ENCODE measurements at places on chromosomes 2 and 18.

DNA sequence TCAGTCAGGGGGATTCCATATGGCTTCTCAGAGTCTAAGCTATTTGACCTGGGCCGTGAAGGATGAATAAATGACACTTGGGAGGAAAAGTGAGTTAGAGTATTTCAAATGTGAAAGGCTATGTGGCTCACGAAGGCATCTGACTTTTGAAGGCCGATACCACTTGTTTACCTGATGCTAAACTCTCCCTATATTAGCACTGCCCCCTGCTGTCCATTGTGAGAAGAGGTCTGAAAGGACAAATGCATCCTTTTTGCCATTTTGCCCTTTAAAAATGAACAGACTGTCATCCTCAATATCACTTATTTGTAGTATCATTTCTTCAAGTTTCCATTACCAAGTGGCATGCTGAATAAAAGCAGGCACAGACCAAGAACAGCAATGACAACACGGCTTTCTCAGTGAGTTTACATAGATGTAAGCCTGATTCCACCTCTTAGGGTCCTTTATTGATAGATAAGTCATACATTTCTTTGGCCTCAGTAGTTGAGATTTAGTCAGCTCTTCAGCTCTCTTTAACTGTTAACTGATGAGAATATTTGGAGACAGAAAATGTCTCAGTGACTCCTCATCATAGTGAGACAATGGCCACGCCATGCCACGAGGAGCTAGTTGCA, 40.1 kb downstream of the DOCK10 start:
- DNase-seq: peak; percentile 17

DNA sequence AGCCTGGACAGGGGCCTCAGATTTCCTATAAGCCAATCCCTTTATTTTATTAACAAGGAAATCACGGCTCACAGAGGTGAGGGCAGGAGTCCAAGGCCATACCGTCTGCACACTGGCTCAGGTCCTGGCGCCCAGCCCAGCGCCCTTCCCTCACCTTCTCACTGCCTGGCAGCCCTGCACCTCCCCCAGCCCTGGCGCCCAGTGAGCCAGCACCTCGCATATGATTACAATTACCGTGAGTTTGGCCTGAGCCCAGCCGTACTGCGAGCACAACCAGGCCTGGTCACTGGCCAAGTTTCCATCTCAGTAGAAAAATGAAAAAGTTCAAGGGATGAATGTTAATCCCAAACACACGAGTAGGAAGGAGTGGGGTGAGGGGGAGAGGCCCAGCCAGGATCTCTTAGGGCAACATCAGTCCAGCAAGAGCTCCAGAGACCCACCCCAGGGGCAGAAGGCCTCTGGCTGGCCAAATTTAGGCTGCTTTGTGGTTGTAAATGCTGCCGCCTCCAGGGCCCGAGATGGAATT, 68.4 kb downstream of the MCFD2 start:
- DNase-seq: peak; percentile 86

DNA sequence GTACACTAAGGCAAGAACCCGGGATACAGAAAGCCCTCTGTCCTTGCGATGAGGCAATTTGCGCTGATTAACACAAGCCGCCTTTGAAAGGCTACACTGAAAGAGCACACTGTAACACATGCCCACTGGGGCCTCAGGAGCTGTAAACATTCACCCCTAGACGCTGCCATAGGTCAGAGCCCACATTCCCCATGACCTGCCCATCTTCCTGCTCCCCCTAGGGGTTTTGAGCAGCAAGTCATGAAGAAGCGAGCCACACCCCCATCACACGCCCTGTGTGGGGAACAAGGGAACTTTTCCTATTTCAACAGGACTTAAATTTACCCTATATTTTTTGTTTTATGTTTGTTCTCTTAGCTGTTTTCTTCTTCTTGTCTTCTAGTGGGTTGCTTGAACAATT, 47.8 kb upstream of the SLC4A10 start:
- DNase-seq: no peak

DNA sequence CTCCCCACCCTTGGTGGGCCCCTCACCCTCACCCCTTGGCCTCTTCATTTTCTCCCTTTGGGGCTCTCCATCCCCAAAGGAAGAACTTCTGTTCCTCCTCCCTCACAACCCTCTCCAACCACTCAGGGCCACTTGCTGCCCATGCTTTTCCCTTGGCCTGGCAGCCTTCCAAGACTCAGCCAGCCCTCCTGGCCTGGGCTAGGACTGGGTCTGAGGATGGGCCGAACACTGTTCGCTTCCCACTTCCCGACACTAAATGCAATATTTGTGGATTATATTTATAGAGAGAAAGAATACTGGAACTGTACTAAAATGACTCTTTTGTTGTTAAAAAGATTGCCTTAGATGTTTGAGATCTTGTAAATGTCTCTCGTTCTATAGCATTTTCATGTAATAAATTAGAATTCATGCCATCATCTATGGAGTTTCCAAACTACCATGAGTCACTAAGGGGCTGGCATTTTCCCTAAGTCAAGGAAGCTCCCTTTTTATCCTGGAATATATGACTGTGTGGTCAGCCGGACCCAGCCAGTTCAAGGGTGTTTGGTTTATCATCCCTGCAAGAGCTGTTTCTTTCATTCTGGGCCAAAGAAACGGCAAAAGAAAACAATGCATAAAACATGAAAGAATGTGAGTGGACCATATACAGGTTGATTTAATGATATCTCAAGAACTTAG, 3.8 kb downstream of the CXCR2 start:
- DNase-seq: no peak

GRCh38 chr2:195813421-195813820, 156.4 kb downstream of the SLC39A10 start:
- no peak for DNase-seq

DNA sequence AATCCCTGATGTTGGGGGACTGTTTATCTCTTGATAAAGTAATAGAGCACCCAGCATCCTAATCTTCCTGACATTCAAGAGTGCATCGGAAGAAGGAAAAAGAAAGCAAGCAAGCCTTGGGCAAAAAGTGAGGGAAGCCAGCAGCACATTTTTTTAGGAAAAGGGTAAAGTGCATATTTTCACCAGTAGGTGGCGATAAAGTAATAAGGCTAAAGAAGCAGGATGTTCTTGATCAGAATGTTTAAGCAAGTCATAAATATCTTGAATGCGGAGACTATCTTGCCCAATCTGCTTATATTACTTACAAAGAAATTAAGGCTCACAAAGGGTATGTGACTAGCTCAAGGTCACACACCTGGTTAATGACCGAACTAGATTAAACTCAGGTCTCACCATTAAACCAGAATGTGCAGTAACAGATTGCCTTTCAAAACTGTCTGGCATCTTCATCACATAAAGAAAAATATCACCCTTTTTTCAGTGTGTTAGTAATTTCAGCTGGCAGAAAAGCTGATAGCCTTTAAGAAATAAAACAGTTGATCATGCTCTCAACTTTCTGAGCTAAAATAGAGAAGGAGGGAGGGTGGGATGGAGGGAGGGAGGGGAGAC, 83.8 kb downstream of the VIT start:
- DNase-seq: peak; percentile 39
